ENCODE measurements at places on chromosomes 12 and 14. TPM values are rescaled to one million over a fixed set of nuclear protein-coding genes. Genes with fewer than 3 reads are reported as not detected.

The NTN4 gene
- 59.8 TPM for total RNA-seq

The RBM19 gene
- 18.5 TPM for total RNA-seq

The OLR1 gene
- 2.3 TPM for total RNA-seq

The NOC4L gene
- total RNA-seq = 51.7 TPM

The SDSL gene
- 27.0 TPM for total RNA-seq

The TPH2 gene
- total RNA-seq = not detected

The CIROP gene
- not detected for total RNA-seq

The PTPRR gene
- total RNA-seq = 0.27 TPM

The POTEM gene
- not detected for total RNA-seq

The TAS2R50 gene
- total RNA-seq = not detected

The TMEM121 gene
- 6.2 TPM for total RNA-seq

The KRT85 gene
- not detected for total RNA-seq

The TSPAN19 gene
- total RNA-seq = not detected

The CCDC92 gene
- 22.2 TPM for total RNA-seq

The DTX1 gene
- total RNA-seq = 0.34 TPM

The RPGRIP1 gene
- total RNA-seq = 0.54 TPM

The KRT81 gene
- 3,705 TPM for total RNA-seq

The CDKN3 gene
- total RNA-seq = 81.1 TPM

The CLEC1A gene
- total RNA-seq = not detected

The KMT2D gene
- total RNA-seq = 46.7 TPM

The KRT72 gene
- not detected for total RNA-seq

The SYNJ2BP gene
- 10.4 TPM for total RNA-seq

The ARHGAP9 gene
- 0.43 TPM for total RNA-seq

The PLA2G1B gene
- total RNA-seq = not detected

The KCNC2 gene
- not detected for total RNA-seq
